ENCODE measurements at places on chromosomes 3 and 15.

GRCh38 chr3:89300526-89300925, 193.1 kb downstream of the EPHA3 start:
- no peak for DNase-seq

GRCh38 chr3:37853691-37854413, 7.8 kb upstream of the CTDSPL start:
- DNase-seq: no peak

- DNase-seq: no peak
Observed at GRCh38 chr15:65396283-65396964, 18.6 kb upstream of the IGDCC3 start.

DNA sequence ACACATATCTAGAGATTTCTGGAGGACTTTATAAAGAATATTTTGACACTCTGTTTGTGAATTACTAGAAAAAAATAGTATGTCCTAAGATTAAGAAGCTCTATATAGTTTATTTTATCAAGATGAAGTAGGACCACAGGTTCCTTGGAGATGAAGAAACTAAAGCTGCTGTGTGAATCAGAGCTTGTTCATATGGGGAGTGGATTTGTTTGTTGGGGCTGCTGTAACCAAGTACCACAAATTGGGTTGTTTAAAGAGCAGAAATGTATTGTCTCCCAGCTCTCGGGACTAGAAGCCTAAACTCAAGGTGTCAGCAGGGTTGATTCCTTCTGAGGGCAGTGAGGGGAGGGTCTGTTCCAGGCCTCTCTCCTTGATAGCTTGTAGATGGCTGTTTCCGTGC, 270.6 kb upstream of the UMPS start:
- no peak for DNase-seq

DNA sequence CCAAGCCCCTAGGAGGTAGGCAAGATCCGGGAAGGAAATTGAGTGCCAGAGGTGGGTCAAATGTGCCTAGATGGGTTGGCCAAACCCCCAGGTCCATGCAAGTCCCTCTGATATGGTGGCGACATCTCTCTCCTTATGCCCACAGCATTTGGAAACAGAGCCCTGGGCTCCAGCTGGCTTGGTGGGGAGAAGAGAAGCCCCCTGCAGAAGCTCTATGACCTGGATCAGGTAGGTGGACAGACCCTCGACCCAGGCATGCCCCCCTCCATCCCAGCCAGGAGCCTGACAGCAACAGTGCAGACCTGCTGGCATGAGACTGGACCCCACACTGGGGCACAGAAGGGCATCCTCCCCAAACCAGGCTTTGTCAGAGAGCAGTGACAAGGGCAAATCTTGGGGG, 12.2 kb downstream of the CHST13 start:
- no peak for DNase-seq

DNA sequence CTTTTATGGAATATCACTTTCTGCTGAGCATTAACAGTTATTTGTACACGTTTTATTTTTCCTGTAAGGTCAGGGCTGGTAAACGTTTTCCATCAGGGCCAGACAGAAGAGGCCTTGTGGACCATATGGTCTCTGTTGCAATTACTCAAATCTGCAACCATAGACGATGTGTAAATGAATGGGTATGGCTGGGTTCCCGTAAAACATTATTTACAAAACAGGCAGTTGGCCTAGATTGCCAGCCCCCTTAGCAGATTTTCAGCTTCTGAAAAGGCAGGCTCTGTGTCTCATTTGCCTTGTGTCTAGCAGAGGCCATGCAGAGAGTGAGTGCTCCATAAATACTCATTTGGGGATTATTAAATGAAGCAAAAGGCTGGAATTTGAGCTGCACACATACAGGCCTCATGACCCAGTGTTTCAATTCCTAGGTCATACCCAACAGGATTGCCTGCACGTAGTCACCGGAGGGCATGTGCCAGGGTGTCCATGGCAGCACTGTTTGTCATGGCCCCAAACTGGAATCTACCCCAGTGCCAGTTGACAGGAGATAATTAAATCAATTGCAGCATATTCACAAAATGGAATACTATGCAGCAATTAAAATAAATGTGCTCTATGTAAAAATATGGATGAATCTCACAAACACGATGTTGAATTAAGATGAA, 51.3 kb downstream of the GPD1L start:
- DNase-seq: no peak

DNA sequence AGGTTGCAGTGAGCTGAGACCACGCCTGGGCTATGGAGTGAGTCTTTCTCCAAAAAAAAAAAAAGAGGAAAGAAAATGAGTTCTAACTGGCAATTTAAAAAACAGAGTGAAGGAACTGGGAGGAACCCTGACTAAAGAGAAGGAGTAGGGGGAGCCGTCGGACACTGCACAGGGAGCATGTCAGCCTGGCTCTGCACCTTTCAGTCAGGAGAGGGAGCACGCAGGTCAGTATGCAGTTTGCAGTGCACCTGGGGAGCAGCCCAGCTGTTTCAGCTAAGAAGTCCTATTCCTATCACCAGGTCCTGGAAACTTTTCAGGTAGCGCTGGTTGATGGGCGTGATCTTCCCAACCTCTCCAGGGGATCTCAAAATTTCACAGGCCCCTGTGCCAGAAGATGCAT, 14.9 kb upstream of the ZXDC start:
- DNase-seq: no peak

DNA sequence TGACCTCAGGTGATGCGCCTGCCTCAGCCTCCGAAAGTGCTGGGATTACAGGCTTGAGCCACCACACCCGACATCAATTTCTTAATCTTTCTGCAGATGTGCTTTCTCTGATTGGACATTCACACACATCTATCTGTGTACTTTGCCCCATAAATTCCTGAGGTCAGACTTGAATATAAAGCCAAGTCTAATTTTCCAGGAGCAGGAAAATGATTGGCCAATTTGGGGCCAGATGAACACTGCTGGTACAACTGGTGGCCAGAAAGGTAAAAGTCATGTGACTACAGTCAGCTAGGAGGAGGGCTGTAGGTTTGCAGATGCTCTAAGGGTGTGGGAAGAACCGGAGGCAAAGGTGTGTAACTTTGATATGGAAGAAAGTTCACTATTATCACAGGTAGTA, 3.2 kb upstream of the RAD51 start:
- DNase-seq: no peak

DNA sequence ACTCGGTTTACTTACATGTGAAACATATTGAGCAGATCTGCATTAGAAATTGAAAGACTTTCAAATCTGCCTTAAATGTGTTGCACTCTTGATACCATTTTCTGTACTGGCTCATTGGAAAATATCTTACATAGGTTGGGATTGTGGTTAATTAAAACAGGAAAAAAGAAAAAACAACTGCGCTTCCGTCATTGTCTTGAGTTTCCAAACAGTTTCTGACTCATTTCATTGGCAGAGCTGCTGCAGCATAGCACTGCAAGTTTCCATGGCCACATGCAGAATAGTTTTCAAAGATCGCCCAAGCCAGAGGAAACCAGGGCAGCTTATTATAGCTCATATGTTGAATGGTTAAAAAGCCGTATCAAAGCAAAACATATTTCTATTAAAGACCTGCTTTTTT, 446.6 kb upstream of the BCHE start:
- DNase-seq: no peak

DNA sequence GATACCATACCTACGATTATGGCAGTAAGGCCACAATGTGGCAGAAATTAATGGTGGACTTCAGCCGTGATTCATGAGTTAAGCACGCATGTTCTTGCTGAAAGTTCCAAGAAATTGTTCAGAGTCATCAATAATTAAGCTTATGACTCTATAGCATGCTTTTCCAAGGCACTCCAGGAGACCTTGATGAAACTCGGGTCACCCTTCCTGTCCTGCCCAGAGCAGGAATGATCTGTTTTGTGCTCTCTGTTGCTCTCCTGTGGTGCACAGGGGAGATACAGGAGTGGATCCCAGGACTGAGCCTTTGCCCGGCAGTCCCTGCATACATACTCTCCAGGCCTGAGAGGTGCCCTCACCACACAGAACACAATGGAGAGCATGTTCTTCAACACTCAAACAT, 141.6 kb upstream of the SLC2A2 start:
- DNase-seq: no peak

GRCh38 chr3:122357828-122358702, 25.0 kb downstream of the MIX23 start:
- DNase-seq: no peak

GRCh38 chr3:128794770-128795649, 69.0 kb downstream of the RAB7A start:
- peak; percentile 44 for DNase-seq

DNA sequence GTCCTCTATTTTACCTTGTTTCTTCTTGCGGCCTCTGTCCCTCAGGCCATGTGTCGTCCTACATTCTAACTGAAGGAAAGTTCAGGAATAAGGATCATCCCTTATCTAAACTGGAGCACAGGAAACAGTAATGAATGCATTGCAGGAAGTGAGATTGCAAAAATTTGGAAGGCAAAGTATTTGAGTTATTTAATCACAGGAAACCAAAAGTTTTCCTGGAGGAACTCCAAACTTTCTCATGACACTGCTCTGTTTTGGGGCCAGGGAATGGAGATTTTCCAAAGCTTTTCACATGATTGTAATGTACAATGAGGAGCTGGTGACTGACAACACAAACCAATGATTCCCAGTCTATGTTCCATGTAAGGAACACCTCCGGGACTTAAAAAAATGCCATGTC, 57.8 kb upstream of the PLSCR4 start:
- DNase-seq: no peak

DNA sequence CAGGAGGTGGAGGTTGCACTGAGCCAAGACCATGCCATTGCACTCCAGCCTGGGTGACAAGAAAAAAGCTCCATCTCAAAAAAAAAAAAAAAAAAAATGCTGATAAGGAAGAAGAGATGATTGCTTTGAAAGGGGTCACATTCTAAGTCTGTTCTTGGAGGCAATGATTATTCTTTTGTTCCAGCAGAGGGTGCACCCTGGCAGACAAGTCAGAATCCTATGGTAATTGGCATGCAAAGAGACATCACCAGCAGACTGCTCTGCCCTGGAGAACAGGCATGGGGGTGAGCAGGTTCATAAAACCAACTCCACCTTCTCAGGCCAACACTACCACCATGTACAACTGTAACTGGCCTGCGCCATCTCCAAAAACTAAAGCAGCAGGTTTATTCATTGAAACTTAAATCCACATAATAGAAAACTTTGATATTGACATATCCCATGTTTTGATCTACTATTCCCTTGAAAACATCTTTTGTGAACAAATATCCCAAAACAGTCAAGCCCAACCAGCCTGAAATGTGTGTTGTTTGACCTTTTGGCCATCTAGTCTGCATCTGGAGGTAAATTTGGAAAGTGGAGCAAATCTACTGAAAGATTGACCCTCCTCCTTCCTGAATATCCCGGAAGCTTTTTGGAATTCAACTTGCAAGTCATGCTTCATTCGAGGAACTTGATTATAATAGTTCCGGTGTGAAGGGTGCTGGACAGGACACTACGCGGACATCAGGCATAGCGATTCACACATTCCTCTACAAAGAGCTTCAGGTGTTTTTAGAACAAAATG, 100.3 kb downstream of the MECOM start:
- no peak for DNase-seq

- DNase-seq: peak; percentile 49
Observed at GRCh38 chr15:52021128-52021671, 2.2 kb downstream of the MAPK6 start.

DNA sequence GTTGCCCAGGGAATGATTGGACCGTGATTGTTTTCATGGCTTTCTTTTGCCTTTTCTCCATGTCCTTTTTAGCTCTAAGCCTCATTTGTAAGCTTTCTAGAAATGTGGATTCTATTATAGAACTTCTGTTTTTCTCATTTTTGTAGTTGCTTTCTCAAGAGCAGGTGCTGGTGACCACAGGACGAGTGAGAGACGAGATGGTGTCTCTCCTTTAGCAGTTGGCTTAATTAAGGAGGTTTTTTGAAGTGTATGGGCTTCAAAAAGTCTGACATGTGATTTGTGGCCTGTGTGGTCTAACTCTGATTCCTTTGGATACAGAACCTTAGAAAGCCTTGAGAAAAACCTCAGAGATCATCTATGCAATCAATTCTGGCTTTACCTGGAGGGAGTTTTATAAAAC, 292.8 kb downstream of the LPP start:
- no peak for DNase-seq

GRCh38 chr3:72848703-72849081, 447 bp upstream of the SHQ1 start:
- DNase-seq: no peak

DNA sequence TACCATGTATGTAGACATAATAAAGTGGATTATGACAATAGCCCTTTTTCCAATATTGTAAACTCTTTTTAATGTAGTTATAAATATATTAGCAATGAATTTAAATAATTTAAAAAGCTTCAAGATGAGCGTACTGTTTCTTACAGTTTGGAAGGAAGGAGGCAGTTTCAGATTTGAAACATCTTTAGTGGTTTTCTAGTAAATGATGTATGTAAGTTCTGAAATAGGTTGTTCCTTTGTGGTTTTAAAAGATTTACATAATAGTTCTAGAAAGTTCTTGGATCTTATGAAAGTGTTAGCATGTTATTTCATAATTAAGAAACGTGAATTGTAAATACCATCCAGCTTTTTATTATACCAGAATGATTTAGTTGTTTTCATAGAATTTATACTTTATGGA, 16.0 kb downstream of the DNAJC19 start:
- no peak for DNase-seq

GRCh38 chr15:28918141-28918983, 32.6 kb downstream of the APBA2 start:
- DNase-seq: no peak

DNA sequence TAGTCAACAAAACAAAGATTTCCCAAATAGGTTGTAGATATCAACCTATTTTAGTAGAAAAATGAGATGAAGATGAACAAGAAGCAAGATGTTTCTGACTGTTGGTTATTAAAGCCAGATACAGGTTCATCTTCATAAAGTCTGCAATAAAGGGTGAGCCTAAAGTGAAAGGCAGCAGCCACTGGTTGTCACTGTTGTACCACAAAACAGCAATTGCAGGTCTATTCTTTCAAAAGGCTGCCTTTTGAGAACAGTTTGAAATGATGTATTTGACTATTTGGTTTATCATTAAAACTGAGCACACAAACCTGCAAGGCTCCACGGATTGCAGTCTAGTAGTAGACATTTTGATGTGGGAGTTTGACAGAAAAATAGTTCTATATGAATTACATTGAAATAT, 543.4 kb downstream of the GBE1 start:
- DNase-seq: no peak

DNA sequence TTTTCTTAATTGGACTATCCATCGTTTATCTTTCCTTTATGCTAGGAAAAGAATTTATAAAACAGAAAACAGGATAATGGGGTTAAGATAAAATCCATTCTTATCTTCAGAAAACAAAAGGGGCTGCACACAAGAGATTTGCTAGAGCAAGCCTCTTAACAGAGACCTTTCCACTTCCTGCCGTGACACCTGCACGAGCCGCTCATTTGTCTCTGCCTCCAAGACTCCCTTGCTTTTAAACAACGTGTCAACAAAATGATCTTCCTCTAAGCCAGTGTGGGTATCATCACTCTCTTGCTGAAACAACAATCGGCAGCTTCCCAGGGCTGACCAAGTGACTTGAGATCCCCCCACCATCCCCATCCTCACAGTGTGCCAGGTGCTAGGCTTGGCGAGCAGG, 33.1 kb downstream of the GABRB3 start:
- DNase-seq: no peak

Data from ovary (tissue), 10 donors.